ENCODE measurements at places on chromosomes 6 and 20.

- DNase-seq, result no peak
Measured at GRCh38 chr6:43890197-43891062, 120.4 kb downstream of the VEGFA start.

DNA sequence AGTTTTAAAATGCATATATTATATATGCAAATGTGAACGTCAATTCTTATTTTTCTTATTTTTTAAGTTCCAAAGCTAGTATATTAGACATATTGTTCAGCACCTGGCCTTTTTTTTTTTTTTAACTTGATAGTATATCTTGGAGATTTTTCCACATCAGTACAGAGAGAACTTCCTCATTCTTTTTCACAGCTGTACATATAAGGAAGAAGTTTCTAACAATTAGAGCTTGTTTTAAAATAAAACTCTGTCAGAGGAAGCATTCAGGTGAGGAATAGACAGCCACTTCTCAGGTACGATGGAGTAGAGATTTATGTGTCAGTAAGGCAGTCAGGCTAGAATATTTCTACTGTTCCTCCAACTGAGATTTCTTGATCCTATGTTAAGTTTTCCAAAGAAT, 233.1 kb upstream of the SUPT3H start:
- no peak for DNase-seq

DNA sequence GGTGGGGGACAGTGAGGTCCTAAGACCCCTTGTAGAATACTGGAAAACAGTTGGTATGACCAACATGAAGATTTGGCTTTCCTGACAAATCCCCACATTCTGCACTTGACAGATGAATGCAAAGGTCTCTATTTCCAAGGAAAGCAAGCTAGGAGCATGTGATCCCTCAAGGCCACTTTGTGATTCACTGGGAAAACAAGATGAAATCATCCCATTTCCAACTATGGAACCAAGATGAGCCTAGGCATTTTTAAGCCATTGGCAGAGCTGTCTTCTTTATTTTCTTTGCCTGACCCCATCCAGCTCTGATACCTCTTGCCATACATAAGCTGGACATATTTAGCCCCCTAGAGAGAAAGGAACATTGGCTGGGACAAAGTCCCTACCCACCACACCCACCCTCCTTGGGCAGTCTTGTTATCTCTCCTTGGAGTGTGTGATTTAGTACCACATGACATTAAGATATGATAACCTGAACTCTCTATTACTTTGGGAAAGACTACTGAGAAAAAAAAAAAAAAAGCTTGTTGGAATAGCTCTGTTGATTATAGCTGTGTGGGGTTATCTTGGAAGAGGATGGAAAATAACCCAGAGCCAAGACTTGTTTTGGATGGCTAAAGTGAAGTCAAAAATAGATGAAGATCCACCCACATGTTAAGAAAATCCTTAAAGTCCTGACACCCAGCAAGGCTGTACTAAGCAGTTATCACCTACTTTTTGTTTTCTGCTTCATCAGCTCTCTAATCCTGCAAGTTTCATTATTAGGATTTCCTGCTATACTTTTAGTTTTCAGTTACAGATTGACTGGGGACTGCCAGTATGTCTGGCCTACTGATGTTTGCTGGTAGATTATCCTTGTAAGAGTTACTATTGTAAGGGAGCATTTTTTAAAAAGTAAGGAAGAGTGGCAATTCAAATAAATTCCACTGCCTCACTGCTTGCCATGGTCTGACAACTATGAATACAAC, 90.1 kb upstream of the PREP start:
- DNase-seq, result no peak

DNA sequence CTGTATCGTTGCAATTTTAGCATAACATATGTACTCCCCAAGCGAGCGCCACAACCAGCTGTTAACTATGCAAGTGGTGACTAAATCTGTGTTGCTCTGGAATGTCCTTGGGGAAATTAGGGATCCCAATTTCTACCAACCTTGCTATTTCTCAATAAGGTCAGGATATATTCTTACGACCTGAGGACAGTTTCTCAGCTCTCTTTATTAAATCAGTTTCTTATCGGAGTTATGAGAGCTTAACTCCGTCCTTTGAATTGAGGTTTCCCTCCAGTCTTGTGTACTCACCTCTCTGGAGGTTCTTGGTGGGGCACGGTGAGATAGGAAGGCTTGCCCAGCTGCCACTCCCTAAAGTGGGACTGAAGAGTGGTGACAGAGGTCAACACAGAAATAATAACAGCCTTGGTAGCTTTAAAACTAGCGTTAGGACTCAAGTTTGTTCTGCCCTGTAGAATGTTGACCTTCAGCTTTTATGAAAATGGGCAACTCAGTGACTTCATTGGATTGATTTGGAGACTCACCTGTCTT, 694 bp downstream of the MRPS18B start:
- DNase-seq, result no peak

DNA sequence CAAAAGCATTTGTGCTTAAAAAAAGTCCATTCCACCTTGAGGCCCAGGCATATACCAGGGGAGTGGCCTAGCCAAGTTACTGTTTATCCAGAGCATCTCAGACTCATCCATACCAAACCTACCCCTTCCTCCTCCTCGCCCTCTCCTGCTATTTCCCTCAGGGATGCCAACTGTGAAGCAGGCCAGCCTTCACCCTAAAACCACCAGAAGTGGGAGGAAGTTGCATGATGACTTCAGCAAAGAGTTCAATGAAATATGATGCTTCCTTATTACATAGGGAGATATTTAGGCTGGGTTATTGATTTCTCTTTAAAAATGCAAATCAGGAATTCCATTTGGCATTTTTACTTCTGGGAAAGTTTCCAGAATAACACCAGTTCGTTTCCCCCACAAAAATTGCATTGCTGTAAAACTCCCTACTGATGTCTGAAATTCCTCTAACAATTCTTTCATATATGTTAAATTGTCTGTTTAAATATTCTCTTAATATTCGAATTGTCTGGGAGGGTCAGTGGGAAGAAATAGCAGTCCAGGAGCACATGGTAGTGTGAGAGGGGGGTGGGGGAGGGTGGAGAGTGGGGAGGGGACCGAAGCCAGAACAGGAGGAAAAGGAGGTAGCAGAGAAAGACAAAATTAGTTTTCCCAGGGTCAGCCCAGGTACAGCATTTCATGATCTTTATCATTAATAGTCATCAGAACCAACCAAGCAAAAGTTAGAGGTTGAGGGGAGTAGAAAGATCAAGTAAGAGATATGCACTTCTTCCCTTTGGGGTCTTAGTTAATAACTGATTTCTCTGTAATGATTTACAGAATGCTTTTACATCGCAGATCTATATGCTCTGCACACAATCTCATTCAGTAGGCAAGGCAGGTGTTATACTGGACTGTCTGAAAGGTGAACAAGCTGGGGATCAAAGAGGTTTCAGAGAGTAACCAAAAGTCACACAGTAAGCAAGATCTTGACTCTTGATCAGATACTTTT, 1.7 kb upstream of the TCP11 start:
- DNase-seq, result no peak

DNA sequence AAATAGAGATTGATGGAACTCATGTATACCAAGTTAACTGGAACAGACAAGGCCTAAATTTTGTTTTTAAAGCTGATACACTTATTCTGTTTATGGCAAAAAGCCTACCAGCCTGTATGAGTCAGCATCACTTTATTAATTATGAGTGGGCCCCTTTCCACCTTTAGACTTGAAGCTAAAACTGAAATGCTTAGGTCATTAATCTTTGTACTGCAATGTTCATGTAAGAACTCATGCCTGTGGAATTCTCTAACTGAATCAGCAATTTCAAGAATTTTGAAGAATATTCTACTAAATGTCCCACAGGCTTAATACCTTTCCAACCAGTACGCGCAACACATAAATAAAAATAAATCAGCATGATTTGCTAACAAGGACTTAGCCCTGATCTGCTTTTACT, 140.2 kb upstream of the PHACTR1 start:
- DNase-seq, result no peak

- no peak for DNase-seq
Measured at GRCh38 chr6:143009851-143010250, 50.8 kb upstream of the AIG1 start.

DNA sequence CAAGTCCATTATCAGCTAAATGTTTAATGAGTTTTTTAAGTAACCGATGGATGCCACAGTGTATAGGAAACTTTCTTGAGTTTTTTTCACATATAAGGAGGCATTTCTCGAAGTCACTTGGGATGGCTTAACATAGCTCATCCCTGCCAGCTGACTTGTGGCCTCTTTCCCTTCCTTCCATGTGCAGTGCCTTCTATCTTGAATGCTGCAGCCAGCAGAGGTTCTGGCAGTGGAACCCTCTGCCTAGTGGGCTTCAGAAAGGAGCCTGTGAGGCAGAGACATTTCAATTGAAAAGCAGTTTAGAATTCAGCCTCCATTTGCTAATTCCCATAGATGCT, 51.9 kb downstream of the AKAP12 start:
- DNase-seq, result no peak

Measured in SHP77 (cell line).